ENCODE measurements at places on chromosomes 2 and 18. TPM values are rescaled to one million over a fixed set of nuclear protein-coding genes. Genes with fewer than 3 reads are reported as not detected.

Gene CFC1
- not detected for total RNA-seq

Gene SNORC
- total RNA-seq: 1.5 TPM

Gene UGT1A4
- total RNA-seq: not detected

Gene HAAO
- total RNA-seq: 0.27 TPM

Gene DPYSL5
- total RNA-seq: not detected

Gene CD302
- total RNA-seq: 0.75 TPM

Gene ACKR3
- 0.90 TPM for total RNA-seq

Gene TTN
- 0.80 TPM for total RNA-seq

Gene SERPINB12
- total RNA-seq: not detected

Gene SNRNP27
- 61.2 TPM for total RNA-seq

Gene CNDP1
- 0.09 TPM for total RNA-seq

Gene ALPP
- not detected for total RNA-seq

Gene SCN2A
- not detected for total RNA-seq

Gene CAPN14
- 0.40 TPM for total RNA-seq

Gene RTKN
- total RNA-seq: 1.4 TPM

Gene LOXHD1
- not detected for total RNA-seq

Gene SIX3
- total RNA-seq: not detected

Gene MAP2
- not detected for total RNA-seq

Gene ASB18
- total RNA-seq: not detected

Gene C1GALT1C1L
- 0.20 TPM for total RNA-seq

Gene SULT1C4
- total RNA-seq: not detected

Gene PCARE
- not detected for total RNA-seq
